ENCODE measurements at places on chromosomes 1 and 21.

DNA sequence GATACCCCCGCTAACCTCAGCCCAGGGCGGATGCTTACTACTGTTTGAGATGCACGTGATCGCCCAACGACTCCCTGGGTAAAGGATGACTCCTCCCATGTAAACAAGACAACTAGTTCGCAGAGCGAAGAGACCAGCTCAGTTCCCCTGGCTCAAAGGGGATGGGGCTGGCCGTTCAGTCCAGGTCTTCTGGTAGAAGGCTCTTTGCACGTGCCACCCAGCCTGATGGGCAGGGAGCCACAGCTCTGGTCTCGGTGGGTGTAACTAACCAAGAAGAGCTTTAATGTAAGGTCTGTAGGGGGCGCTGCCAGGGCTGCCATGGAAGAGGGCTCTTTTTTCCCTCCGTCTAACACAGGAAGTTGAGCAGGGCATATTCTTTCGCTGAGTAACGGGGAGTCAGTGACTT lies 49.4 kb upstream of the PARP1 start:
- peak; percentile 70 for DNase-seq

GRCh38 chr1:107740579-107740978 lies 224.4 kb downstream of the VAV3 start:
- no peak for DNase-seq

GRCh38 chr21:46437511-46437910 lies 21.2 kb upstream of the DIP2A start:
- no peak for DNase-seq

GRCh38 chr1:17772615-17773212 lies 17.6 kb downstream of the ACTL8 start:
- DNase-seq: no peak

GRCh38 chr1:12615865-12616708 lies 1.9 kb downstream of the DHRS3 start:
- DNase-seq: no peak

GRCh38 chr1:169110689-169111447 lies 4.4 kb downstream of the ATP1B1 start:
- DNase-seq: no peak

DNA sequence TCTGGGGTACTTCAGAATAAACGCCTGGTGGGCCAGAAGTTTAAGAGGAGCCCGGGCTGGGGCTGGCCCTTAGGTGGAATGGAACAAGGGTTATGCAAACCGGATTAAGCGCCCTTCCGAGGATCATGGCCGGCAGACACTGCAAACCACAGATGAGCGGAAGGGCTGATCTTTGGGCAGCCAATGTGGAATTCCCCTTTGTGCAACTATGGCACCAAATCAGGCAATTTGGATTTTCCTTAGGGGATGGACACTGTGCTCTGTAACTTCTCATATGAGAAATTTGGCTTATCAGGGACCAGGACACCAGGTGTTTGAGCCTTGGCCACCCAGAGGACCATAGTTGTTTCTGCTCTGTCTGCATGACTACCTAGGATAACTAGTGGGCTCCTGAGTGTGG lies 5.7 kb upstream of the IL10 start:
- no peak for DNase-seq

DNA sequence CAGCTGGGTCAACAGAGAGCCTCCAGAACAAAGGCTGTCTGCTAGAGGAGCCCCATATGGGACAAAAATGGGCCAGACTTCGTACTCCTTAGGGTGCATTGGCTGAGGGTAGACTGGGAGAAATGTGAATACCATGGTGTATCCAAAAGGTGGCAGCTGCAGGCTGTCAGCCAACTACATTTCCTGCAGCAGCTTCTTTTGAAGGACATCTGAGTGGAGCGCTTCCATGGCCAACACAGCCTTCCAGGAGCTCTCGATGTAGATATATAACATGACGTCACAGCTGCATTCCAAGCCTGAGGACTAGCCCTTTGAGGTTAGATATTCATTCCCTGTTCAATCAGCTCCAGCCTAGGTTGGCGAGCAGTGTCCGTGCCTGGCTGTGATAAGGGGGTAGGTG lies 107.7 kb downstream of the MAB21L3 start:
- no peak for DNase-seq

DNA sequence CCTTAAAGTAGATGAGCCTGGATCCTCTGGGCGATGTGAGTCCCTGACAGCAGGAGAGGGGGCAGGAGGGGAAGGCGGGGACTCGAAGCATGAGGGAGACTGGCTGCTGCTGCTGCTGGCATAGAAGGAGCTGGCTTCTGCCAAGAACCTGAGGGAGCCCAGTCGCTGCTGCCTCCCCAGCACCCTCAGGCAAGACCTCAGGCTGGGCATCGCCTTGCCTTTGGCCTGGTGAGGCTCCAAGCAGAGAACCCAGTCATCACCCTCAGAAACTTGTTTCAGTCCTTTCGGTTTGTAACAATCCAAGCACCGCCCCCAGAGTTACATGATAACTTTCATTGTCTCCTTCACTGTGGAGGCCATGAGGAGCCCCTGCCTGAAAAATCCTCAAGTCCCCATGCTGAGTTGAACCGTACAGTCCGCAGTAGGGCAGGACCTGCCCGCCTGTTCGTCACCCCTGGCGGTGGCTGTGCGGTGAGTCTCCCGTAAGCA lies 38.8 kb downstream of the POFUT2 start:
- no peak for DNase-seq

DNA sequence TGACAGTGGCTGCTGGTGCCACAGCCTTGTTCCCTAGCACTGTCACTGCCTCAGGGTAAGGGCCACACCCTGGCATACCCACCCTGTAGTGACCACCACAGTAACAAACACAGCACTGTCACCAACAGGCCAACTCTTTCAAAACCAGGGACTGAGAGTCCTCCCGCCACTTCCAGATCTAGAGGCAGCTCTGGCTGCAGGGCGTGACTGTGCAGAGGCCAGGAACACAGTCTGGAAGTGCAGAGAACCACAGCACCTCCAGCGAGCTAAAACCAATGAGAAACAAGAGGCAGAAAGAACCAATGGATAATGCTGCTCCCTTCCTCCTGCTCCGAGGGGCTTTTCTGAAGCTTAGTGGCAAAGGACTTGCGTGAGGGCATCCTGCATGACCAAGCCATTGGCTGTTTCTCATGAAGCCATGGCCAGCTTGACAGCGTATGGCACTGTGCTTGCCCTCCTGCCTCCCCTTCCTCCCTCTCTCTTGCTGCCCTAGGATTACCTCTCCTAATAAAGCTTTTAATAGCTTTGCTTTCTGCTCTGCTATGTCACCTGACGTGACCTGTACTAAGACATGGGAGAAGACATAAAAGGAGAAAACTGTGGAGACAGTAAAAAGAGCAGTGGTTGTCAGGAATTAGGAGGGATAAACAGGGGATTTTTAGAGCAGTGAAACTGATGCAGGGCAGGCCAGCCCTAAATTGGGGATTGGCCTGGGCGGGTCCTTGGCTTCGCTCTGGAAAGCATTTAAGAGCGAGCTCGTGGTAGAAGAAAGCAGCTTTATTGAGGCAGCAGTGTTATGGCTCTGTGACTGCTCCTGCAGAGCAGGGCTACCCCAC lies 7.2 kb downstream of the PARP1 start:
- no peak for DNase-seq

GRCh38 chr1:97196825-97197516 lies 475.4 kb downstream of the PTBP2 start:
- DNase-seq: no peak

DNA sequence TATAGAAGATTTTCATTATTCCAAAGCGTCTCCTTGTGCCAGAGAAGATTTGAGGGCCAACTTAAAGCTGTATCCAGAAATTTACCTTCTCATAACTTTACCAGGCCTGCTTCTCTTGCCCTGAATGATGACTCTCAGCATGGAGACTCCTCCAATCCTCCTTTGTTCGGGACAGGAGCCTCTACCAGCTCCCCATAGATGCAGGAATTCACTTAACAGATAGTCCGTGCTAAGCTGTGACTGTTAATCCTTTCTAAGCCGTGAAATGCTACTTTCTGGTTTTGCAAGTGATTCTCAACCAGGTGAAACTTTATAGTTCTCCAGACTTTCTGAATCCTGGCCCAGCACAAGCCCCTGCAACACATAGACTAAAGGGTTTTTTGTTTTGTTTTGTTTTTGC lies 31.8 kb upstream of the KCND3 start:
- no peak for DNase-seq

DNA sequence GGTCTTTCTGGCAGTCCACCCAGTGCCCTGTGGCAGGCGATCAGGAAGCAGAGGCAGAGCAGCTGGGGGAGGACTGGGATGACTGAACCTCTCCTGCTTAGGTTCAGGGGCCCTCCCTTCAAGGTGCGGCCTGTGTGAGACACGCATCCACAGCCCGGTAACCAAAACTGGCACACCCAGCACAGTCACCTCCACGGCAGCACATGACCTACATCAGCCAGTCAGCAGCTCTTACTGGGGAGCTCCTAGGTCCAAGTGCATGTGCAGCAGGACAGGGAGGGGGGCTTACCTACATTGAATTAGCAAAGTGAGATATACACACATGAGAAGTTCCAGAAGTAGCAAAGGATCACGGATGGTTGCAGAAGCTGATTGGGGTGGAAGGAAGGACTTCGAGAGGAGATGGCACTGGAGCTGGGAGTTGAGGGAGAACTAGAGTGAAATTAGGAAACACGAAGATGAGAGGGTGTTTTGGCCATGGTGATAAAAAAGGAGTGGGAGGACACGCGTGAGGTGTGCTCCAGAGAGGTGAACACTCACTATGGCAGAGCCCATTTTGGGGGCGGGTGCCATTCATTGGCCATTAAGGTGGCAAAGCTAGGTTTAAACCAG lies 51.4 kb upstream of the IRF2BP2 start:
- DNase-seq: no peak

- DNase-seq: no peak
Measured at GRCh38 chr1:160640359-160641123, 6.3 kb downstream of the SLAMF1 start.

- DNase-seq: no peak
Measured at GRCh38 chr1:52615489-52616042, 13.4 kb downstream of the GPX7 start.

DNA sequence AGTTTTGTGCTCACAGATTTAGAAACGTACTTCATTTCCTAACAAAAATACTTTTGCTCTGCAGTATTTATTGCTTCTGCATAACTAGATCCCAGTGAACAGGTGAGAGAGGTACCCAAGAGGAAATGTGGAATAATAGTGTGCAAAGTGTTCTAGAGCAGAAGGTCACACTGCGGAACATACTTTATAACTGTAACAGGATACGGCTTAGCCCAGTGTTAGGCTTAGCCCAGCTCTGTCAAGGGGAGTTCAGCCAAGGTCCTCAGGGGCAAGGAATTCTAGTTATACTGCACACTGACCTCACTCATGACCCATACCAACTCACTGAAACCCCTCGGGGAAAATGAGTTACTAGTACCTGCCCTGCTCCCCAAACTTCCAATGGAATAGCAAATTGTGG lies 55.3 kb downstream of the PTPN14 start:
- no peak for DNase-seq

DNA sequence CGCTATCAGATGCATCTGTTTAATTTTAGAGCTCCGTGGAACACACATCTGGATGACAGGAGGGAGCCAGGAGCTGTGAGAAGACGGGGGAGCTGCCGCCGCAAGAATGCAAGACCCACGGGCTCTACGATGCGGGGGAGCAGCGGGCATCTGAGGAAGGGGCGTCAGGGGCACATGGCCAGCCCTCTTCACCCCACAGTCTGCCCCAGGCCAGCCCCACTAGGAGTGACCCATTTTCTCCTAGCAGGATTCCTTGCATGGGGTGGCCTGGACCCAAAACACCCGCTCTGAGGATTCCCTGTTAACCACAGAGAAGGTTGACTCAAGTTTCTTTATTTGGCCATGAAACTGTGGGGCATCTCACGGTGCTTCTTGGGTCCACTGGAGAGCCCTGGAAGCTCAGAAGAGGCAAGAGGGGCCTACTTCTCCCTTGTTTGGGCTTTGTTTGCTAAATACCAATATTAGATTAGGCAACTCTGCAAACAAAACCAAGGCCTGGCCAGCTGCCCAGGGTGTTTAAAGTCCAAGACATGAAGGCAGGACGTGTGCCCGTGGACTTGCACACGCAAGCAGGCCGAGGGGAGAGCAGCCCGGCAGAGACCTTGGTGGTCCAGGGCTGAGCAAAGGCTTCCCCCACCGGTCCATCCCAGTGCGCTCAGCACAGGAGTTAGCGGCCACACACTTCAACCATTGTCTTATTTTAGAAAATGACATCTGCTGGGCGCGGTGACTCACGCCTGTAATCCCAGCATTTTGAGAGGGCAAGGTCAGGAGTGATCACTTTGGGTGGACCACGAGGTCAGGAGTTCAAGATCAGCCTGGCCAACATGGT lies 89.8 kb downstream of the DHRS3 start:
- DNase-seq: no peak

GRCh38 chr1:186231861-186232436 lies 143.1 kb downstream of the TPR start:
- DNase-seq: no peak

- no peak for DNase-seq
Measured at GRCh38 chr21:35172231-35172630, 123.1 kb upstream of the RUNX1 start.
